Stimulated activated CD8-positive, alpha-beta memory T cell treated with anti-CD3 and anti-CD28 coated beads, Interleukin-2, amount 100 ng/mL, for 48 hours (primary cell): ENCODE measurements at places on chromosomes 13 and 19.
A peak's percentile ranks its signal among the peaks of the same experiment; 100 is the strongest.

GRCh38 chr13:100543872-100544602, 44.6 kb downstream of the GGACT start:
- no peak for DNase-seq

GRCh38 chr19:27846944-27847343, 1366.0 kb downstream of the UQCRFS1 start:
- DNase-seq = no peak

GRCh38 chr13:41994696-41995095, 33.8 kb upstream of the VWA8 start:
- DNase-seq = no peak

DNA sequence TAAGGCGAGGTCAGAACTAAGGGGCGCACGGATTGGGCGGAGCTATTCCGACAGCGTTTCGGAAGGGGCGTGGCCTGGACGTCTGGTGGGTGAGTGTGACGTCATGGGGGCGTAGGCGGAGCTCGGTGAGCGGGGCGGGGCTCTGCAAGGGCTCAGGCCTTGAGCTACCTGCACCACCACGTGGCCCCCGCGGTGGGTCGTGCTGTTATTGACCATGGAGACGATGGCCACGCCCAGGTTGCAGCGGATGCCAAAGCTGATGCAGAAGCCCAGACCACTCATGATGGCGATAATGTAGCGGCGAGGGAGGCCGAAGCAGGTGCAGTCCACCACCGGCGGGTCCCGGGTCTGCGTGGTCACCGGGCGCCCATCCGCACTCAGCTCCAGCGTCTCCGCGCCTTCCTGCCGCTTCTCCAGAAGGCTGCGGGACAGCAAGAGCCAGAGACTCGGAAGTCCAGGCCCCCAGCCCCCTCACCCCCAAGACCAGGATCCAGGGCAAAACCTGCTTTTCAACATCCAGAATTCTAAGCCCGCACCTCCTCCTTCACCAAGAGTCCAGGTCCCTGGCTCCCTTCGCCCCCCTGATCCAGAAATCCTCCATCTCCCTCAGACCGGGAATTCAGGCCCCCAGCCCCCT, 4.8 kb downstream of the SLC17A7 start:
- peak; percentile 57 for DNase-seq

GRCh38 chr13:59099182-59099974, 1064.3 kb downstream of the DIAPH3 start:
- no peak for DNase-seq

- no peak for DNase-seq
These were observed 30.3 kb upstream of the CEACAM4 start for GRCh38 chr19:41657157-41657556.

GRCh38 chr13:36880961-36881360, 39.1 kb downstream of the SMAD9 start:
- no peak for DNase-seq

GRCh38 chr13:109810761-109811510, 24.6 kb upstream of the IRS2 start:
- no peak for DNase-seq

DNA sequence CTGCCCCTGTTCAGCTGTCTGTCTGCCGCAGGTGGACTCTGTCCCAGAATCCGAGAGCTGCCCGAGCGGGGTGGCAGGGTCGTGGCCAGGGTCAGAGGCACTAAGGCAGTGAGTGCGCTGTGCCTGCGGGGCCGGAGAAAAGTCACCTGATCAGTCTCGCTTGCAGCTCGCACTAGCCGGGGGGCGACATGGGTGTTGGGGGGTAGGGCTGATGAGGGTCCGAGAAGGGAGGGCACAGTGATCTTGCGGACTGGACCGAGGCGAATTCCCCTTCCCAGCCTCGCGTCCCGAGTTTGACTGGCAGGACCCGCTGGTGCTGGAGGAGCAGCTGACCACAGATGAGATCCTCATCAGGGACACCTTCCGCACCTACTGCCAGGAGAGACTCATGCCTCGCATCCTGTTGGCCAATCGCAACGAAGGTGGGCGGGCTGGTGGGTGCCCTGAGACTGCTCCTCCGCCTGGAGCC, 627 bp downstream of the GCDH start:
- no peak for DNase-seq

DNA sequence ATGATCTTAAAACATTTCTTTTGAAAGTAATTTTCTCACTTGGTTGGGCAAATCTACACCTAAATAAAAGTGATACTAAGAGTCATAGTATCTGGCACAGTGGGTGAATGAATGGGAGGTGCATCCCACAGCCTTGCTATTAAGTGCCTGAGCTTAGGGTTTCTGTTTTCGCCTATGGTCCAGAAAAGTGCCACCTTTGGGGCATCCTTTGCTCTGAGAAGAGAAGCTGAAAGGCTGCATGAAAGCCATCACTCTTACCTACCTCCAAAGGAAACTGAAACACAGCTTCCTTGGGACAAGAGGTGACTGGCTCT, 55.6 kb upstream of the AKAP11 start:
- DNase-seq = no peak

GRCh38 chr13:105625691-105626090, 909.8 kb downstream of the EFNB2 start:
- DNase-seq = no peak

DNA sequence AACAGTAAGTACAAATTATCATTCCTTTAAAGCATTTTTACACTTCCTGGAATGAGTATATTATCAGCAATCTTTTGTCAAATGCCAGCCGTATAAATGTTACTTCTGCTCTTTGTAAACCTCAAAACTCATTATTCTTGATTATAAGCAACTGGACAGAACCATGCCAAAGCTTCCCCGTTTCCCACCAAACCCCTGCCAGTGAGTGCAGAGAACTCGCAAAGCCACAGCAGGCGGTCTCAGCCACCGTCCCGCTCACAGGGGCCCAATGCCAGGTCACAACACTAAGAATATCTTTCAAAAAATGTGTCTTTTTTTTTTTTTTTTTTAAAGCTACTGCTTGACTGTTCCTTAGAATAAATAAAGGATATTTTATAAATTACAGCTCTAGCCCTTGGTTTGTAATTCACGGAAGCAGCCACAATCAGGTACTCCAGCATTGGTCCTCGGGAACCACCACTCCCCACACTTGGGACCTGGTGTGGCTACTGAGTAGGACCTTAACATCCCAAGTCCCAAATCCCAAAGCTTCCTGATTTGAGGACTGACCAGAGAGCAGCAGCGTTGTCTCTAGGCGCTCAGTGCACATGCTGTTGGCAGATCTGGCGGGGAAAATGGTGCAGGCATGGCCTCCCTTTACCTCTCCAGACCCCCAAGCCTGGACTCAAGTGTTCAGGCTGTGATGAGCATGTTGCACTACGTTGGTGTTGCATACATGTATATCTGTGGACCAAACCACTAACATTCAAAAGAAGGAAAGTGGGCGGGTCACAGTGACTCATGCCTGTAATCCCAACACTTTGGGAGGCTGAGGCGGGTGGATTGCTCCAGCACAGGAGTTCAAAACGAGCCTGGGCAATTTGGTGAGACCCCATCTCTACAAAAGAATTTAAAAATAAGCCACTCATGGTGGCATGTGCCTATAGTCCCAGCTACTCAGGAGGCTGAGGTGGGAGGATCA, 19.0 kb downstream of the KCTD15 start:
- DNase-seq = no peak

- no peak for DNase-seq
These were observed 281.6 kb downstream of the DNAJC15 start for GRCh38 chr13:43304945-43305344.

GRCh38 chr13:20590561-20590960, 23.6 kb downstream of the IFT88 start:
- no peak for DNase-seq

GRCh38 chr19:4537953-4538600, 1.8 kb downstream of the LRG1 start:
- no peak for DNase-seq

DNA sequence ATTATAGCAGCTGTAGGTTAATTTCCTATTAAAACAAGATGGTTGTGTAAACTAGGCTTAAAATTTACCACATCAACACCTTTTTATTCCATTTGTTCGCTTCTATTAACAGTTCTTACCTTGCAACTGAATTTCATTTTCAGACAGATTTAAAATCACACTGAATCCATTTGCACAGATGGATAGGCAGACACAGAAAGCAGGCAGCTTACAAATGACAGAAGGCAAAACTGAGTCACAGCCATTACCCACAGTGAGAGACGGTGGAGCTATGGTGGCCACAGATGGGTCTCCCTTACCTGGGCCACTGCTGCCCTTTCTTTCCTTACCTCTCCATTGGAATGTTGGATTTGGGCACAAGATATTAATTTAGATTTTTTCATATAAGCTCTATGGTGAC, 1567.8 kb upstream of the SLC10A2 start:
- no peak for DNase-seq
